Epithelial cell of esophagus (primary cell): ENCODE measurements at places on chromosomes 2 and 18.

DNA sequence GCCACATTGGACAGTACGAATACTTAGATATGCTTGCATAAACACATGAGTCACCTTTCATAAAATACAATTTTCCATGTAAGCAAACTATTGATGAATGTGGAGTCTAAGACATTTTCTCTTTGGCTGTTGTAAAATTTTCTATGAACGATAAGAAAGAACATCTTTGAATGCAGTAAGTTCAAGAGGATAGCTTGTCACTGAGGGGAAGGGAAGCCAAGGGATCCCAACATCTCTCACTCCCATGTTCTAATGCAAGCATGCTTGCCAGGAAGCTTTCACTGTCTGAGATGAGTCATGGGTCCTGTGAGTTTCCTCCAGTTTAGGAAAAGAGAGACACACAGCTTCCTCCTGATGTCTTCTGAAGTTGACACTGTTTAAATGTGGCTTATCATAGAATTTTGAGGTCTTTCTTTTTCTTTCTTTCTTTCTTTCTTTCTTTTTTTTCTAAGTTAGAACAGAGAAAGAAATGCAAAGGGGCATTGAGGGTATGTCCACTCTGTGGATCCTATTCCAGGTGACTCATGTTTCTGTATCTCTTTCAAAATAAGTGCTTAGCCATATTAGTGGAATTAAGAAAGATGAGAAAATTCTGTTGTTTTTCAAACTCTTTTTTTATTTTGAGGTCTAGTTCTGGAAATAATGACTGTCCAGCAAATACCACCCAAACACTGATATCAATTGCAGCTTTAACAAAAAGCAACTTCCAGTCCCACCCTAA is 146.6 kb downstream of the RDH14 start:
- peak; percentile 87 for DNase-seq

DNA sequence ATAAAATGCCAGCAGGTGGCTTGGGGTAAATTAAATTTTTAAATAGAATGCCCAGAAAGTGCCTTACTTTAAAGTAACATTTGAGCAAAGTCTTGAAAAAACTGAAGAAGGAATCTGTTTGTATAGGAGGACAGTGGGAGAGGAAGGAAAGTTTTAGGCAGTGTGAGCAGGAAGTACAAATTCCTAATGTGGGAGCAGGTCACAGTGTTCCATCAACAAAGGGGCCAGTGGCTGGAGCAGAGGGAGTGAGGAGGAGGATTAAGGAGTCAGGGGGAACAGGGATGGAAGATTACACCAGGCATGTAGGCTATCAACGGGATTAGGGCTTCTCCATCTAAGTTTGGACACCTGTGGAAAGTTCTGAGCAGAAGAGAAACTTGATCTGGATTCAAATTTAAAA is 439.2 kb upstream of the REG3G start:
- no peak for DNase-seq

DNA sequence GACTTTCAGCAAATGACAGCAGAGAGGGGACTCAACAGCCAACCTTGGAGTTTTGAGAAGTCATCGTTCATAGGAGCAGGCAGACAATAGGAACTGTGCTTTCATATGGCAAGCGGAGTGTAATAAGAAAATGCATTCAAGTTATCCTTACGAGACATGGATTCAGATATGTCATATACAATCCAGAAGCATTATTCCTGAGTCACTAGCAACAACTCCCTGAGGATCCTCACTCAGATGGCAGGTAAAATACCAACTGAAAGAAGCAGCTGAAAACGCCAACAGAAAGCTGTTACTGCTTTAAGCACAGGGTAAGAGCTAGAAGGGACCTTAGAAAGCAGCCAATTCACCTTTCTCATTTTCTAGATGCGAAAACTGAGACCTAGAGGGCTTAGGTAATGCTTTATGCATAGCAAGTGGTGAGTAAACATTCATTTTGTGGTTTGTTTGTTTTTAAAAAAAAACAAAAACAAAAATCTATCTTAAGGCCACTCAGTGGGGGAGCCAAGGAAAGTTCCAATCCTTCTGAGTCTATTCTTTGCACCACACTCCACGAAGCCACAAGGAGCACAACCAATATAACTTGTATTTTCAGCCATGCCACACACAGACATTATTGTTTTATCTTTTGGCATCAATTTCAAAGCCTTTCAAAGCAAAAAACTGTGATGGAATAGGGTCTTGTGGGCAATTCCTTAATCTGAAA is 89.1 kb upstream of the RIOK3 start:
- DNase-seq: no peak

DNA sequence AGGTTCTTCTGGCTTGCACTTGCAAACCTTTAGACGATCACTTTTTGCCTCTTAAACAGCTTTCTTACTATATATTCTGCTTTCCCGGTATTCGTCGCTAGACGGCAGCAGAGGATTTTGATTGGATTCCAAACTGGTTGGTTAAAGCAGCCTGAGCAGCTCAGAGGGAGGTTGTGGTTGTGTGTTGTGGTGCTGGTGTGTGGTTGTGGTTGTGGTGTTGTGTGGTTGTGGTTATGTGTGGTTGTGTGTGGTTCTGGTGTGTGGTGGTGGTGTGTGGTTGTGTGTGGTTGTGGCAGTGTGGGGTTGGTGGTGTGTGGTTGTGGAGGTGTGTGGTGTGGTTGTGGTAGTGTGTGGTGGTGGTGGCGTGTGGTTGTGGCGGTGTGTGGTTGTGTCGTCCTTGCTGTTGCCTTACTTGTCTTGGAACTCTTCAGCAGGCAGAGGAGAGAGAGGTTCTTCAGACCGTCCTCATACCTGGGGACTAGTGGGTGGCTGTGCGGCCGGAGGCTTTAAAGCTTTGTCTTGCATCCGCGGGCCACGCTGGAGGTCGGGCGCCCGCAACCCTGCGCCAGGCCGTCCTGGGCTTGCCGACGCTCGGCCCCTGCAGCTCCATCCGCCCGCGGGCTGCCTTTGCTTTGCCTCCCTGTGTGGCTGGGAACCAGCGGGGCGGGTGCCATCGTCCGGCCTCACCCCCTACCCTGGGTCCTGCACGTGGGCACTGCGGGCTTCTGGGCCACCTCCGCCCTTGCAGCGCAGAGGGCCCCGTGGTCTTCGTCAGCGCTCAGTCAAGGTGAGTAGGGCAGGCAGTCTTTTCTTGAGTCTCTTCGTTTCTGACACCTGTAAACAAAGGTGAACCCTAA is 190.8 kb downstream of the ARHGAP28 start:
- DNase-seq: peak; percentile 72

DNA sequence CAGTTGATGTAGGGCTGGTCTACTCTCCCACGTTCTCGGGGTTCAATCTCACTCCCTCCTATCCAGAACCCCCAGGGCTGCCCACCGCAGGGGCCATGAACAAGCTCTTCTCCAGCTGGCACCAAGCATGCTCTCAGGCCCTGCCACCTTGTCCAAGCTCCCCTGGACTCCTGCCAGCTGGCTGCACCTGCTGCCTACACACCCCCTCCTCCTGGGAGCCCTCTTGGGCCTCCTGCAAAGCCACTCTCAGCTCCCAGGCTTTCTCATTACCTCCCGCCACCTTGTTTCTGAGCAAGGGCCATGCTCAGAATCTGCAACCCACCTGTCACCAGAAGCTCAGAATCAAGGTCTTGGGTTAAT is 56.0 kb downstream of the HDAC4 start:
- DNase-seq: no peak

GRCh38 chr2:44205169-44205568 is 36.5 kb downstream of the PPM1B start:
- DNase-seq: no peak

- peak; percentile 94 for DNase-seq
Measured at GRCh38 chr2:217695033-217695520, 307.7 kb downstream of the TNS1 start.

- DNase-seq: peak; percentile 90
Measured at GRCh38 chr18:45335282-45336043, 279.8 kb upstream of the SLC14A2 start.
